ENCODE measurements at places on chromosomes 4 and X. TPM values are rescaled to one million over a fixed set of nuclear protein-coding genes. Genes with fewer than 3 reads are reported as not detected.

TDO2 gene
- total RNA-seq = not detected

GRCh38 chrX:77442728-77443127, 4.5 kb upstream of the FGF16 start:
- H3K27me3 ChIP-seq = no peaks in the 10 kb centered on the region
- no peak overlapping the region for H3K27ac ChIP-seq
- H3K36me3 ChIP-seq = no peaks in the 10 kb centered on the region
- peaks cover 7% of the 10 kb centered on the region for H3K4me1 ChIP-seq
- DNase-seq = no peak

DNA sequence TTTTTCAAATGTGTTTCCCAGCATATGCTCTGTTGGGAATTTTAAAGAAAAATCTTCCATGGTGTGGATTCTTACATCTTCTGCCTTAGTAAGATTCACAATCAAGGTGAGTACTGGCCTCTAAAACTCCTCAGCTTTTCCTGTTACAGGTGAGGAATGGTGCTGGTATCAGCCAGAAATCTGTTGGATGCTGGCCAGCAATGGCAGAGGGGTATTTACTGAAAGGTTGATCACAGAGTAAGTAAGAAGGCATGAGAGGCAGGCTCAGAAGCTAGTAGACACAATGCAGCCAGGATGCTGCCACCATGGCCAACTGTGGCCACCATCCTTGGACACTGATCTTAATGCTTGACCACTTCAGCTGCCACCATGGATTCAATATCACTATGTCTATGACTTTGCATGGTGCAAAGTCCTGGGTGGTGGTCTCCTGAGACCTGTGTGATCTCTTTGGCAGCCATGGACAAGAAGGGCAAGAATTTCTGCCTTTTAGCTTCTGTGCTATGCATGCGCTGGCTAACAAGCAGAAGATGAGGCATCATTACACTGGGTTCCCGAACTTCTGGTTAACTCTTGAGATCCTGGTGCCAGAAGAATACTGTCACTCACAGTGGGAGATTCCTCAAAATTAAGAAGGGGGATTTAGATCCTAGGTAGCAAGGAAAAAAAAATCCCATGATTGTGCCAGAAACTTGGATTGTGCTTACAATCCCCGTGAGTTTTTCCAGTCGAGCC, 60.2 kb downstream of the CHRNA9 start:
- no peak for DNase-seq
- no peaks in the 10 kb centered on the region for H3K27me3 ChIP-seq
- H3K27ac ChIP-seq = no peak overlapping the region
- no peaks in the 10 kb centered on the region for H3K36me3 ChIP-seq
- no peaks in the 10 kb centered on the region for H3K4me1 ChIP-seq
- H3K4me3 ChIP-seq = no peak overlapping the region

- H3K27ac ChIP-seq = no peak overlapping the region
- peaks cover 5% of the 10 kb centered on the region for H3K4me1 ChIP-seq
- DNase-seq = no peak
- no peaks in the 10 kb centered on the region for H3K36me3 ChIP-seq
- no peak overlapping the region for H3K4me3 ChIP-seq
- no peaks in the 10 kb centered on the region for H3K27me3 ChIP-seq
Measured at GRCh38 chr4:152991398-152991797, 55.3 kb downstream of the FHDC1 start.

DNA sequence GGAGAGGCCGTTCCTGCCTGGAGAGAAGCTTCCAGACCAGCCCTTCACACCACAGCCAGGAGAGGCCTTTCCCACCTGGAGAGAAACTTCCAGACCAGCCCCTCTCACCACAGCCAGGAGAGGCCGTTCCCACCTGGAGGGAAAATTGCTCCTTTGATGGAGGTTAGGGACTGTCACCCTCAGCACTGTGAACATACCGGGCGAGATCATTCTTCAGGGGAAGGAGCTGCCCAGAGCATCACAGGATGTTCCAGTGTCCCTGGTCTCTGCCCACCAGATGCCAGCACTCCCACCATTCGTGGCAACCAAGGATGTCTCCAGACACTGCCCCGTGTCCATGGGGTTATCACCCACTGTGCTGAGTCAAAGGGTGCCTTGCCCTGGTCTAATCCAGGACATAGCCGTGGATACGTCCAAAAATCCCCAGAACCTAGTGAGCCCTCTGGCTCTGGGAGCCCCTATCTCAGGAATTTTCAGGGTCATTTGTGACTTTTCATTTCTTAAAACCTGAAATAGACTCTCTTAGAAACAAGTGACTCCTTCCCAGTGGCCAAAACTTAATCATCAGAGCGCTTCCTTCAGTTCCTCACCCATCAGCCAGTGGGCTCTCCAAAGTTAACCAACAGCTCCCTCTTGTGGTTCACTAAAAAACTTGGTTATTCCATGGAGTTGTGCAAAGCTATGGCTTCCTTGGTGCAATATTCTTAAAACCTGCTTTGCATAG, 80.2 kb downstream of the CRMP1 start:
- DNase-seq = no peak
- H3K36me3 ChIP-seq = peaks cover 48% of the 10 kb centered on the region
- no peaks in the 10 kb centered on the region for H3K27me3 ChIP-seq
- H3K4me3 ChIP-seq = no peak overlapping the region

DNA sequence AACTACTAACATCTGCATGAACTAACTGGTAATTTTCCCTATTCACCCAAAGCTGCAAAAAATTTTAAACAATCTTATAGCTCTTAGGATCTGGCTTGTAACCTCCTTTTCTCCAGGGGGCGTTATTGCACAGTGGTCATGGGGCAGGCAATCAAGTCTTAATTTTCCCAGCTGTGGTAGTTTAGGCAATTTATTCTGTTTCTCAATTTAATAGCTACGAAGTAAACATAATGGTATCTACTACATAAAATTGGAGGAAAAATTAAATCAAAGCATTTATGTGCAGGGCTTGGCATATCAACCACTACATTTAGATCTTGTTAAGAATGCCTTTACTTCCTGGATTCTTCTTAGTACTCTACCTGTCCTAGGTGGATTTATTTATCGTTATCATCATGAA, 137.4 kb upstream of the GUCY1A1 start:
- H3K4me3 ChIP-seq = no peak overlapping the region
- DNase-seq = no peak
- no peak overlapping the region for H3K27ac ChIP-seq
- no peaks in the 10 kb centered on the region for H3K36me3 ChIP-seq
- no peaks in the 10 kb centered on the region for H3K27me3 ChIP-seq
- peaks cover 27% of the 10 kb centered on the region for H3K4me1 ChIP-seq

DNA sequence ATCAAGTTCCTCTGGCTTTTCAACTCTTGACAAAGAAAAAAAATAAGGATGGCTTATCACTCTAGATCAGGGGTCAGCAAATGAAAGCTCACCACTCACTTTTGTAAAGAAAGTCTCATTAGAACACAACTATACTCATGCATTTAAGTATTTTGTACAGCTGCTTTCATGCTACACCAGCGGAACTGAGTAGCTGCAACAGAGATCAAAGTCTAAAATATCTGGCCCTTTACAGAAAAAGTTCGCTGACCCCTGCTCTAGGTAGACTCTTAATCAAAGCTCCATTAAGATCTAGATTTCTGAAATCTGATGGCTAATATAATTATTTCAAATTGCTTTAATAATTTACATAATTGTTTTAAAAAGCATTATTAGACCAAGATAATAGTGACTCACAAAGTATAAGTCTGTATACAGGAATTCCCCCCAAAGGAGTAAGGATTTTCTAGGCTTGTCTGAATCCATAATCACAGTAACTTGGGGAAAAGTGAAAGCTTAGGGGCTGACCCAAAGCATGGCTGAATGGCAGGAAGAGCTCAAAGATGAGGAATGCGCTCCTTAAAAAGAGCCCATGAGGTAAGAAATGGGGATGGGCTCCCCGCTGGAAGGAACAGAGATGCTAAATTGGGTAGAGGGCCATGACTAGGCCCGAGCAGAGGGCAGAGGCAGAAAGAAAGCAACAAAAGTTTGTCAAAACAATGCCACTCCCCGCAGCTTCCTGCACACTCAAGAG, 140.3 kb downstream of the SH3KBP1 start:
- H3K4me3 ChIP-seq = no peak overlapping the region
- H3K4me1 ChIP-seq = no peaks in the 10 kb centered on the region
- no peak for DNase-seq

DNA sequence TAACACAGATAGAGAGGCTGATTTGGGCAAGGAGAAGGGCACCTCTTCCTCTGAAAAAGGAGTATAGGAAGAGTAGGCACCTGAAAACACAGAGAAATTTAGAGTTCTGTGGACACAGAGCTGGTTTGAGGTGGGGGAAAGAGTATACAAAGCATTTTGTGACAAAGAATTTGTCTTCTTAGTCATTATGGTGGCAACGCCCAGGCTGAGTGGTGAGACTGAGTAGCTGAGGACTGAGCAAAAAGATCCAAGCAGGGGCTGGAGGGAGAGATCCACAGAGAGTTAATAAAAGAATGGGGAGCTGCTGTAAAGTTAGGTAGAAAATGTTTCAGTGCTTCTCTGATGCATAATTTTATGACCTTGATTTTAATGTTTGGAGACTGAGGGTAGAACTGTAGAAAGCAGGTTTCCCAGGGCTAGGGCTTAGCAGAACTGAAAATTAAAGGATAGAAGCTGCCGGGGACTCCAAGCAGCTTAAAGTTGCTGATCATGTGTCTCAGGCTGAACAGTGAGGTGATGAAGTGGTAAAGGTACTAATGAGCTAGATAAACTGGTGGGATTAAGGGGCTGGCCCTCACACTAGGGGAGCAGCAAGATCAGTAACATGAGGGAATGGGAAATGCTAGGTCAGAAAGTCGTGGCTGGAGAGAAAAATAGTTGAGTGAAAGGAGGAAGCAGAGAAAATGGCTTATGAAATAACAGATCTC, 118.9 kb downstream of the CEP44 start:
- no peaks in the 10 kb centered on the region for H3K36me3 ChIP-seq
- H3K27ac ChIP-seq = no peak overlapping the region
- H3K27me3 ChIP-seq = no peaks in the 10 kb centered on the region

DNA sequence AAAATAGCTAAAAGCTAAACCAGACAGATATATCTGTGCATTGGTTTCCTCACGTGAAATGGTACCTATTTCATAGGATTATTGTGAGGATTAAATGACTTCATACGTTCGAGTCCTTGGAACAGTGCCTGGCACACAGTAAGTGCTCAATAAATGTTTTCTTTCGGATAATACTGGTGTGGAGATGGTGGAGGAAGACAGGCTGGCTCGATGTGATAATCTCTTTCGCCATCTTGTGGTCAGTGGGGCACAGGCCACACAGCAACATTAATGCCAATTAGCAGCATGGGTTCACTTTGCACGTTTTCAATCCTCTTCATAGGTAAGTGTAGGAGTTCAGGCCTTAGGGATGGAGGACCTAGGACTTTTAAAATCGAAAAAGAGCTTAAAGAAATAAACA, 9.3 kb downstream of the PAGE4 start:
- no peaks in the 10 kb centered on the region for H3K36me3 ChIP-seq
- H3K4me1 ChIP-seq = no peaks in the 10 kb centered on the region
- no peak overlapping the region for H3K4me3 ChIP-seq
- no peak overlapping the region for H3K27ac ChIP-seq
- DNase-seq = no peak
- no peaks in the 10 kb centered on the region for H3K27me3 ChIP-seq
